ENCODE measurements at places on chromosomes 3 and 15. TPM values are rescaled to one million over a fixed set of nuclear protein-coding genes. Genes with fewer than 3 reads are reported as not detected.

Gene CD86
- total RNA-seq, result 1.9 TPM

Gene FBXO40
- 147 TPM for total RNA-seq

Gene PRTG
- 0.92 TPM for total RNA-seq

Gene CD96
- total RNA-seq, result 0.57 TPM

Gene OR5H1
- total RNA-seq, result not detected

DNA sequence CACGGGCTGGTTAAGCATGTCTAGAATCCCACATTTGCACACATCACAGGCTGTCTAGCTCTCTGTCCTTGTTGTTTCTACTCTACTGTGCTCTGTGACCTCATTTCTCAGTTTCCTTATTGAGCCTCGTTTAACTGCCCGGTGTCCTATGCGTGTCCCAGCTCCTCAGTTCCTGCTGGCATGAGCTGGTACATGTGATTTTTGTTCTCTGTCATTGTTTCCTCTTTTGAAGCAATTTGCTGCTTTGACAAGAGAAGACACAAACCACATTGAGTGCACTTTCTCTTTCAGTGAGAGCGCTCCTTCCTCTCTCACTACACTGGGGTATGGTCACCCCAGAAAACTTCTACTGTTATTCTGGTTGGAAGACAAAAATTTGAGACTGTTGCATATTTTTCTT lies 563.5 kb downstream of the PDCD6IP start:
- DNase-seq, result no peak

All from cardiac septum (tissue), 1 donor.